Fibroblast of pulmonary artery (primary cell): ENCODE measurements at places on chromosomes 3 and 15.

GRCh38 chr3:110568246-110568645, 503.4 kb upstream of the NECTIN3 start:
- peak; percentile 71 for DNase-seq

- DNase-seq, result no peak
These were observed 8.9 kb downstream of the SMARCC1 start for GRCh38 chr3:47772788-47773187.

DNA sequence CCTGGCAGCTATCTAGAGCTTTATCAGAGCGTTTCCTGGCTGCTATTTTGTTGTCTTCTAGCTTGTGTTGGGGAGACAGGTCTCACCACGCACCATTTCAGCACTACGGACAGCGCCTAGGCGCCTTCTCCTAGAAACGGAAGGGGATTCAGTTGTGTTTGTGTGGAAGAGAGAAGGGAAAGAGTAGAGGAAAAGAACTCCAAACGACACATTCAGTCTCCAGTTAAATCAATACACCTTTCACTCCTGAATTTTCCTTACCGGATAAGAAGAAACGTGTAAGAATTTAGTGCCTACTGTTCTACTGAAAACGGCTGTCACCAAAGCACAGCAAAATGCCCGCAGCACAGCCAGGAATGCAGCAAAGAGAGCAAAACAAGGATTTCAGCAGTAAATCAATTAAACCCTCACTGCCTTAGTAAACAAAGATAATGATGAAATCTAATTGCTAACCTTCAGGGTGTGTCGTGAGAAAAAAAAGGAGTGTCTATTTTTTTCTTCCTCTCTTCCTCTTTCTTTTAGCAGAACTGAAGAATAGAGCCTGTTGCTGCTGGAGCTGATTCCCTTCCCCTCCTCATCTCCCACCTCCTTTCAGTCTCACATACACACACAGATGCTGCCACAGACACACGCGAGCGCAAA, 412 bp upstream of the CTXN2 start:
- peak; percentile 78 for DNase-seq

DNA sequence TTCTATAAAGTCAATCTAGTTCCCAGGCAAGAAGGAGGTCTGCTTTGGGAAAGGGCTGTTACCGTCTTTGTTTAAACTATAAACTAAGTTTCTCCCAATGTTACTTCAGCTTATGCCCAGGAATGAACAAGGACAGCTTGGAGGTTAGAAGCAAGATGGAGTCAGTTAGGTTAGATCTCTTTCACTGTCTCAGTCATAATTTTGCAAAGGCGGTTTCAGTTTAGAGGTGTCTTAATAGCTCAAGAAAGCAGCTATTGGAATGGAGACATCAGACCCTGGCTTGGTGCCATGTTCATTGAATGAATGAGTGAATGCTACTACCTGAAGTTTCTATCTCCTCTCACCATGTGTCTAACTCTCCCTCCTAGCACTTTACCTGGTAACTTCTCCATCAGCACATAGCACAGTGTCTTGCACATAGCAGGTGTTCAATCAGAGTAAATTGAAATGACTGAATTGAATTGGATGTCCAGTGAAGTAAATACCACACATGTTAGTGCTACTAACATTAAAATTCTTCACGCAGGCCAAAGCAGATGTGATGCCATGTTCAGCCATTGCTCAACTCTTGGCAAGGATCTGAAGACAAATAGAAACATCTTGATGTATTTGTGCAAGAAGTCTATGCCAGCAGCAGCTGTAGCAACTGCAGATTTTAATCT, 28.2 kb downstream of the CLEC3B start:
- peak; percentile 81 for DNase-seq

DNA sequence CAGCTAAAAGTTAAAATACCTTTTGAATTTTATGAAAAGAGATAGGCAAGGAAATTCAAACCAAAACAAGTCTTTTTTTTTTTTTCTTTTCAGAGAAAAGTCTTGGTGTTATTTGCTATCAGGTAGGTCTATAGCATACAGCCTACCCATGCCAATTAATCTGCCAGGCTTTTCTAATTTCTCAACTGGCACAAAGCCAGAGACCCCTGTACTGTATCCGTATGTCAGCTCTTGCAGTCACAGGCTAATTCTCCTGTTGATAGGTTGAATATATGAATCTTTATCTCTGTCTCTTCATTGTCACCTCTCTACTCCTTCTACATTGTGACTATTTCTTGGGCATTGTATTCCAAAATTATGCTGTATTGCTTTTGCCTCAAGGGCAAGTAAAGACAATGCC, 133.4 kb downstream of the IL5RA start:
- DNase-seq, result no peak

- DNase-seq, result no peak
These were observed 163.3 kb downstream of the FEZF2 start for GRCh38 chr3:62210011-62210410.

- DNase-seq, result no peak
These were observed 166.2 kb downstream of the FEZF2 start for GRCh38 chr3:62207197-62207596.

DNA sequence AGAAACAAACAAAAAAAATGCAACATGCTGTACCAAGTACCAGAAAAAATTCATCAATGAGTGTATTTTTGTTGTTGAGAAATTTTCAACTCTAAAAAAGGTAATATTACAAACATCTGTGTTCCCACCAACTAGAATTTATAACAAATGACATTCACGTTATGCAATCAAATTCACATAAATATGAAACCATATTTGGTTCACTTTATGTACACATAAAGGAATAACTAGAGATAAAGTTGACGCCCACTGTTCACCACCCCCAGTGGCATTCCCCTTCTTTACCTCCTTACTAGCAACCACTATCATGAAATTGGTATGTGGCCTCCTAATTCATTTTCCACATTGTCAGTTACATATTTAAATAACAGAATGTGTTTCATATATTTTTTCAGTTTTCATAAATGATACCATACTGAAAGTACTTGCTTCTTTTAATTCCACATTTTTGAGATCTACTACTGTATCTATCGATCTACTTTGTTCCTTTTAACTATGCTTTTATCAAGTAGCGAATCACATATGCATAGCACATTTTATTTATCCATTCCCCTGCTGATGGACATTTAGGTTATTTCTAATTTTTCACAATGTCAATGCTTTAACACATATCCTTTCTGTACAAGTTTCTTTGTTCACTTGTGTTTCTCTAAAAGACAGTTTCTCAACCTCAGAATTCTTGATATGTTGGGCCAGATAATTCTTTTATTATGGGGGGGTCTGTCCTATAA, 34.5 kb downstream of the TBC1D5 start:
- peak; percentile 22 for DNase-seq

GRCh38 chr15:32904448-32904847, 186.6 kb downstream of the GREM1 start:
- DNase-seq, result no peak

GRCh38 chr3:179071323-179072099, at the start of gene ZMAT3:
ZMAT3 (minus strand) TSS chr3:179071809; CDS start chr3:179067752, 4,057 bp downstream.
- DNase-seq, result peak; percentile 87

DNA sequence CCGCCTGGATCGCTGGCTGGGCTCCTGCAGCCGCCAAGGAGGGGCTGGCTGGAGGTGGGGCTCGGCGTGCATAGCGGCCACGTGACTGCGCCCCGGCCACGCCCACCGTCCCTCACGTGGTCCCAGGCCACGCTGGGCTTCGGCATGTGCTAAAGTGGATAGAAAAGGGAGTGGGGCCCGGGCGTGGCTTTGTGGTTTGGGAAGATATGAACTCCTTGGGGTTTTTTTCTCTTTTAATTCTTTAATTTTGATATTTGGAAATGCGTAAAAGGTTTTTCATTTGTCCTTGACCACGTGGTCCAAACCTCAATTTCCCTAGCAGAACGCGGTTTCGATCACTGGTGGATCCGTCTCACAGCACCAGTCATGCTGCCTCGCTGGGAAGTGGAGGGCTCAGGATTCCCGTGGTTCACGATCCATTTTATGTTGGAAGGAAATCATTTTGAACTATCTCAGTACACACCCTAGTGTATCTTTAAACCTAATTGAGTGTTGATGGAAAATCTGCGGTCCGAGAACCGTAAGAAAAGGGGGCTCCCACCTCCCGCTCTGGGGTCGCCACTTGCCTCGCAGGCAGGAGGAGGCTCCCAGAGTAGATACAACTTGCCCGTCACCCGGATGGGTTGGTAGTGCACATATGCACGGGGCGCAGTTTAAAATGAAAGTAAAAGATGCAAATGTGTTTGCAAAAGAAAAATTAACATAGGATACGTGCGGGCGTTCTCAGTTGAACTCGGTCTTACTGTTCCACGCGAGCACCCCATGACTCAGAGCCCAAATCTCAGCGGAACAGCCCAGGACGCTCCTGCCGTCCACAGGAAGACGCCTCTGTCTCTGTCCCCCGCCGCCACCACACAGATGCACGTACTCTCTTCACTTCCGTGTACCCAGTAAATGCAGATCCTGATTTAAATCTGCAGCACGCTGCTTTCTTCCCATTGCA, 141.9 kb downstream of the PGPEP1L start:
- peak; percentile 79 for DNase-seq

DNA sequence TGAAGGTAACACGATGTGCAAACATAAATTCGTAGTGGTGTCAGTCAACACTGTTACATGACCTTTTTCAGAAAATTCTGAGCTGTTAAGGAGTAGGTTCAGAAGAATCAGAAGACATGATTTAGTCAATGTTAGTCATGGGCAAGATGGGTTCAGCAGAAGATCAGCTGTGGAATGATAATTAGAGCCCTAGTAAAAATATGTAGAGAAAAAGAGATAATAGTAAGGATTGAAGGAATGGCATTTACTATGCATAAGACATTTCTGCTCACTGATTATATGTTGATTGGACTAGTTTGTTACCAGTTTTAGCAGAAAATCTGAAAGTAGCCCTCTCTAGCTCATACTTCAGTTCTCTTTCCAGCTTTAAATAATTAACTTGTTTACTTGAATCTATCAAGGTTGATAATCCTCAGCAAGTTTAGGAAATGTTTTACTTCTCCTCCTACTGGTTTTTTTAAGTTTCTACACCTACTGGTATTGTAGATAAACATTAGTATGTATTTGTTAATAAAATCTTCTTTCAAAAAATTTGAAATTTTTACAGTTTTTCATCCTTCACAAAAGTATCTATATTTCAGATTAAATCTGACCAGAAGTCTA, 98.6 kb downstream of the ALCAM start:
- no peak for DNase-seq

GRCh38 chr15:93566762-93567161, 477.8 kb upstream of the RGMA start:
- no peak for DNase-seq

DNA sequence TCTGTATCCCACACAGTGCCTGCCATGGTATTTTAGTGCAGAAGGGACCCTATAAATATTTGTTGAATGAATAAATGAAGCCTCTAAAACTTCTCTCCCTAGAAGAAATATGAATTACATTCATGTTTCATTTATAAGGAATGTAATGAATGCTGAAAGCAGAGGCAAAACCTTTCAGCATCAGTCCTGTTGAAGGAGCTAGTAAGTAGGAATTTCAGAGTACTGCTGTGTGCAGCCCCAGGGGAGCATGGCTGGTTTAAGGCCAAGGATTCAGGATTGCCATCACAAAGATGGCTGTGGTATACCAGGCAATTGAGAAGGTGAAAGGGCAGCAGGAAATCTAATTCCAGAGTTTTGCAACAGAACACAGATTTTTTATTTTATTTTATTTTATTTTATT, 1131.4 kb downstream of the IGSF11 start:
- peak; percentile 47 for DNase-seq

GRCh38 chr3:146164506-146164905, 3.5 kb upstream of the PLOD2 start:
- no peak for DNase-seq

GRCh38 chr15:100847194-100847593, 32.4 kb upstream of the ALDH1A3 start:
- no peak for DNase-seq

DNA sequence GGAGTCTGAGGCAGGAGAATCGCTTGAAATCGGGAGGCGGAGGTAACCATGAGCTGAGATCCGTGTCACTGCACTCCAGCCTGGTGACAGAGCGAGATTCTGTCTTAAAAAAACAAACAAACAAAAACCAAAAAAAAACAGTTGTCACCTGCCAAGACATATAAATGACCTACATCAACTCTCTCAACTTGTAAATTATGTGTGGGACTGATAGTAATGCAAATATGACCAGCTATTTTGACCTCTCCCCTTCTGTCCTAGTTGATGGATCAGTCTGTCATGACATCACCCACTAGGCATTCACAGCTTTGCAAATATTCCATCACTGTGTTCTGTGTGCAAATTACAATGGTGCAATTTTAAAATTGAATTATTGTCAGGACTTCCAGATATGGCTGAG, 175.4 kb downstream of the EBLN2 start:
- DNase-seq, result no peak

DNA sequence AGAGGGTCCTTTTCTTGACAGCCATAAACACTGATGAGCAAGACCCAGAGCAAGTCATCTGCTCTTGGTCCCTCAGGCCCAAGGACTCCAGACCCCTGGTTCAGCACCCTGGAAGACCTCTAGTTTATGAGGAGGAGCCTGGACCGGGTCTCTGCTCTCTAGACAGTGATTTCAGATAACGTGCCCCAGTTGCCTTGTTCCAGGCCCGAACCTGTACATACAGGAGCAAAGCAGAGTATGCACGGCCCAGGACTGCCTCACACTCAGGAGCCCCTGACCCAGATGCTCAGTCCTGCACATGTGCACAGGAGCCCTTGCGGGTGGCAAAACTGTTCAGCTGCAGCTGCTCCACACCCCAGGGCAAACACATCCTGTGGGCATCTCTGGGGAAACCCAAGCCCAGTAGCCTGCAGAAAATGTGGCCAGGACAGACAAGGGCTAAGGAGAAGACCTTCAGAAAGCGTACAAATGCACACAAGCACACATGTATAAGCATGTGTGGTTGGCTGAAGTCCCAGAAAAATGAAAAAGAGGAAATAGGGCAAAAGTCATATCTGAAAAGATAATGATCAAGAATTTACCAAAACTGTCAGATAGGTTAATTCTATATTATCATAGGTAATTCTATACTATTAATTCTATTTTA, 59.9 kb upstream of the CORO2B start:
- DNase-seq, result no peak

DNA sequence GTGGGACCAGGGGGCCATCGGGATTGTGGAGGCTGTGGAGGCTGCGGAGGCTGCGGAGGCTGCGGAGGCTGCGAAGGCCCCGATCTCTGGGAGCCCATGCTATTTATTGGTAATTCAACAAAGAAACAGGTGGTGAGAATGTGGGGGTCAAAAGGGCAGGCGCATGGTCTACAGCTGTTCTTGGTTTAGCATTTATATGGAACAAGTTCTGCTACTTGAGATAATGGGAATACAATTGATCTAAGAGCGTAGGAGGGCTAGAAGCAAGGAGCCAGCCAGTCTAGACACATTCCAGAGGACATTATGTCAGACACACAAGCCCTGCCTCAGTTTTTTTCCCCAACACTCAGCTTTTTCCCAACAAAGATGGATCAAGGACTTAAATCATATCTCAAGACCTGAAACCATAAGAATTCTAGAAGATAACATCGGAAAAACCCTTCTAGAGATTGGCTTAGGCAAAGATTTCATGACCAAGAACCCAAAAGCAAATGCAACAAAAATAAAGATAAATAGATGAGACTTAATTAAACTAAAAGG, 20.1 kb downstream of the C3orf80 start:
- peak; percentile 26 for DNase-seq

GRCh38 chr3:15271785-15272381, 60.5 kb downstream of the SH3BP5 start:
- no peak for DNase-seq
